T-helper 1 cell (primary cell): ENCODE measurements at places on chromosomes 7 and 10.

DNA sequence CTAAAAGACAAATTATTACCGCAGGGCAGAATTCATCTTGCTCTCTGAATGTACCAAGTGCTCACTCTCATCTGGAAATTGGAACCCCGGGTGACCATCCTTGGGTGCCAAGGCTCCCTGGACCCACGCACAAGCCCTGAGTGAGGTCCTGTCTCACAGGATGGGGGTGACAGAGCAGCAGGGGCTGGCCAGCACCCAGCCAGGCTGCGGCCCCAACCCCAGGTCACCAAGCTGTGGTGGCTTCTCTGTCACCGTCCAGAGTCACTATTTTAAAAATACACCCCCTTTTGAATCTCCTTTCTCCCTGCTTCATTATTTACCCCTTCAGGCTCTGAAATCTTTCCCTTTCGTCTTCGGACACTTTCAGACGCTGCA lies 148.6 kb downstream of the PRKAG2 start:
- no peak for DNase-seq

- no peak for DNase-seq
These were observed 89.6 kb downstream of the USP6NL start for GRCh38 chr10:11521860-11522259.

- no peak for DNase-seq
These were observed 132.4 kb downstream of the ZMYND11 start for GRCh38 chr10:267705-268104.

DNA sequence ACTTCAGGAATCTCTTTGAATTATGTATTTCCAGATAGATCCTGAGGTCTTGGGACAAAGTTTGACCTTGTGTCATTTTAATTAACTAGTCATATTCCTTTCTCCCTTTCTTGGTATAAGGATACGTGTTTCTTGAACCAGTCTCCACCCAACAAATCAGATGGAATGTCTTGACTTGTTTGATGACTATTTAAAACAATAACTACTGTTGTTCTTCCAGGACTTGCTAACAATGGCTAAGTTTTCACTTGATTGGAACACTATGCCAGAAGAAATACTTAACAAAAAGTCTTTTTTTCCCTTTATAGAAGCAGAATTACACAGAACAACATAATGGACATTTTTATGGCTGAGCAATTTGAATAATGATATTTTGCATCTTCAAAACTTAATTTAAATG lies 43.0 kb upstream of the WIPF3 start:
- no peak for DNase-seq

- DNase-seq = no peak
These were observed 40.1 kb upstream of the ADD3 start for GRCh38 chr10:109967739-109968088.

DNA sequence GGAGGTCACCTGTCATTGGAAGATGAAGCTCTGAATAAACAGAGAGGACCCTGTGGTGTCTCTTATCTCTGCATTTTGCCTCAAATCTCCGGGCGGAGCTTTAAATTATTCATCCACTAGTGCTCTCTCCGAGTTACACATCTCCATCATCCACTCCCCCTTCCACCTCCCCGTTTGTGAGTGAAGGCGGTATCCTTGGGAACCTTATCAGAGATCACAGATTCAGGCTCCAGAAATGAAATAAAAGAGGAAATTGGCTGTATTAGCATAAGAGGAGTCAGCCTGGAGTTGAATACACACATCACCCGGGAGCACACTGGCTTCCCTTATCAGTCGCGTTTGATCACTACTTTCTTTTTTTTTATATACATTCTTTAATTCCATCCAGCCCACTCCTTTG lies 1184.8 kb downstream of the GATA3 start:
- DNase-seq = no peak
